Thyroid gland (tissue), 4 donors: ENCODE measurements at places on chromosomes 6 and 20. TPM values are rescaled to one million over a fixed set of nuclear protein-coding genes. Genes with fewer than 3 reads are reported as not detected.

GRCh38 chr6:98787435-98787834 is 46.9 kb upstream of the POU3F2 start:
- no peak for DNase-seq

- no peak for DNase-seq
These were observed 17.3 kb downstream of the NAA20 start for GRCh38 chr20:20034486-20034885.

GRCh38 chr20:42161228-42161829 is 543.2 kb upstream of the CHD6 start:
- no peak for DNase-seq

Gene PTPRT
- not detected for total RNA-seq

GRCh38 chr6:93675856-93676417 is 256.6 kb upstream of the EPHA7 start:
- DNase-seq = no peak

GRCh38 chr6:73566954-73567591 is 46.2 kb upstream of the EEF1A1 start:
- DNase-seq = peak; percentile 18

DNA sequence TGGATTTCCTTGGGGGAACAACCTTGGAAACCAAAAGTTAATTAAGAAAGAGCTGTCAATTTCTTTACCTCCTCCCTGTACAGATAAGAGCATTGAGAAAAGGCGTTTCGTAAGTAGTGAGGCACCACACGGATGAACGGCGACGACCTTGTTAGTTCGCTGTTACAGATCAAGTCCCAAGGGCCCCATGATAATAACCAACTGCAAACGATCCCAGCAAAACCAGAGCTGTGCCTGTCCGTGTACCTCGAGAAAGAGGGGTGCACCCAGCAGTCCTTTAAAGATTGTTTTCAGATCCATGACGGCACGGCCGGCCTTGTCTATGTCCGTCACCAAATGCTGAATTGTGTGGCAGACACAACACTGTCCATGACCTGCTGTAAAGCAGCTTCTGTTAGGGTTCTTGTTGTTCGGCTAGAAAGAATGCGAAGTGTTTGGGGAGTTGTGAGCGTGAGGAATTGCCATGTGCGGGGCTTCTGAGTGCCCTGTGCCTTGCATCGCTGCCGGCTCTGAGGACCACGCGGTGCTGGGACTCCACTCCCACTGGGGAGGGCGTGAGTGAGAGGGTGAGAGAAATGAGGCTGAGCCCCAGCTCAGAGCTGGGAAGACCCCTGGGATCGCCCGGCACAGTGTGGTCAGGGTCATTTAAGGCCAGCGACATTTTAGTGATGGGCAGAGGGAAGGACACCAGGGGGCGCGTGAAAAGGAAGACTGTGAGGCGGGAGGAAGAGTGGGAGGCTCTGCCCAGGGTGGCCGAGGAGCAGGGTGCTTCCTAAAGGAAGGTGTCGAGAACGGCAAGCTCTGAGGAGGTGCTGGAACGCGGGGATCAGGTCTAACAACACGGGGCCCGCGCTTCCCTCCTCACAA is 136.8 kb upstream of the RPS6KA2 start:
- no peak for DNase-seq

DNA sequence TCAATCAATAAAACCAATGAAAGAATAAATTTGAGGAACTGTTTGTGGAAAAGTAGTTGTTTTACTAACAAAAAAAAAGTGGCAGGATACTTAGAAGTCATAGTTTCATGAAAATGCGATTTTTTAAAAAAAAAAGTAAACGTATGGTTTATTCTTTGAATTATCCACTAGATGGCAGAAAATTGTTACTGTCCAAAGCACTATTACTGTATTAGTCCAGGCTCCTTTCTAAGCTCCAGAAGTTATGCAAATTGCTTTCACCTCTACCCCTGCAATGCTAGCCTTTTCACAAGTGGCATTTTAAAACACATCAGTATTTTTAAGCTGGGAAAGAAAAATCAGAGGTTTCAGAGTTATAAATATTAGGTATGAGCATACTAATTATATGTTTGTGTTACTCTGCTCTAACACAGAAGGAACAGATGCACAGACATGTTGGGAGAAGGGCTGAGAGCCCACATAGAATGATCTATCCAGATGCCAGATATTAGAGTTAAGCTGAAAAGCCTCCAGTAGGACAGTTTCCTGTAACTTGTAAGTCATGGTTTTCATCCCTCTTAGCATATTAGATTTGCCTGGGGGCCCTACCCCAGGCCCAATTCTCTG is 63.9 kb downstream of the FHL5 start:
- DNase-seq = no peak

DNA sequence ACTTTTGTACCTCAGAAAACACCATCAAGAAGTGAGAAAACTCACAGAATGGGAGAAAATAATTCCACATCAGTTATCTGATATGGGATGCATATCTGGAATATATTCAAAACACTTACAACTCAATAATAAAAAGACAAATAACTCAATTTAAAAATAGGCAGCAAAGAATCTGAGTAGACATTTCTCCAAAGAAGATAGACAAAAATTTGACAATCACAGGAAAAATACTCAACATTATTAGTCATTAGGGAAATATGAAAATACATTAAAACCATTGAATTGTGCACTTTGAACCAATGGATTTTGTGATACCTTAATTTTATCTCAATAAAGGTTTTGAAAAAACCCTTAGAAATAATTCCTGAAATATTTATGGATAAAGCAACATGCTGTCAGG is 36.9 kb upstream of the STMND1 start:
- DNase-seq = no peak

DNA sequence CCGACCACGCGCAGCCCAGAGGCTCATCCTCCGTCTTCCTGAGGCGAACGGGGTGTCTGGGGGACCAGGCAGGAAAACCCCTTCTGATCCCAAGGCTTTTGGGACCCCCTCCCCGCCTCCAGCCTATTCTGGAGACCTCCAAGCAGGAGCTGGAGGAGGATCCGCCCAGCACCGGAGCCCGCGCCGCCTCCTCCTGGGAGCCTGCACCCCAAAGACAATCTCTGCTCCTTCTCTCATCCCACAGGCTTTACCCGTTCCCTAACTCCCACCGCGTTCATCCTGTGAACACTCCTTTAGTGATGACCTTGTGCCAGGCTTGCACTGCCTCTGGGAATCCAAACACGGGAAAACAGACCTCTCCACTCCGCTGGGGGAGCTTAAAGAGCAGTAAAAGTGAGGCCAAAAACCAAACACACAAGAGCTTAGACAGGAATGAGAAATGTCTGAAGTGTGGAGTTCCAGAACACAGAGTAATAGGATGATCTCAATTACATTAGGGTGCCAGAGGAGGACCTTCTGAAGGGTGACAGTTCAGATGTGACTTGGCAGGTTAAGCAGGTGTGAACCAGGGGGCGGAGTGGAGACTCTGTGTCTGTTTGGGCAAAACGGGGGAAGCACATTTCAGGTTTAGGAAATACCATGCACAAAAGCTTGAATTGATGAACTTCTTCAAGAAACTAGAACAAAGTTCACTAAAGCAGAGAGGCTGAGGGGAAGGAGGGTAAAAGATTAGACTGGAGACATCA is 7.6 kb downstream of the HLA-DRB5 start:
- DNase-seq = no peak

DNA sequence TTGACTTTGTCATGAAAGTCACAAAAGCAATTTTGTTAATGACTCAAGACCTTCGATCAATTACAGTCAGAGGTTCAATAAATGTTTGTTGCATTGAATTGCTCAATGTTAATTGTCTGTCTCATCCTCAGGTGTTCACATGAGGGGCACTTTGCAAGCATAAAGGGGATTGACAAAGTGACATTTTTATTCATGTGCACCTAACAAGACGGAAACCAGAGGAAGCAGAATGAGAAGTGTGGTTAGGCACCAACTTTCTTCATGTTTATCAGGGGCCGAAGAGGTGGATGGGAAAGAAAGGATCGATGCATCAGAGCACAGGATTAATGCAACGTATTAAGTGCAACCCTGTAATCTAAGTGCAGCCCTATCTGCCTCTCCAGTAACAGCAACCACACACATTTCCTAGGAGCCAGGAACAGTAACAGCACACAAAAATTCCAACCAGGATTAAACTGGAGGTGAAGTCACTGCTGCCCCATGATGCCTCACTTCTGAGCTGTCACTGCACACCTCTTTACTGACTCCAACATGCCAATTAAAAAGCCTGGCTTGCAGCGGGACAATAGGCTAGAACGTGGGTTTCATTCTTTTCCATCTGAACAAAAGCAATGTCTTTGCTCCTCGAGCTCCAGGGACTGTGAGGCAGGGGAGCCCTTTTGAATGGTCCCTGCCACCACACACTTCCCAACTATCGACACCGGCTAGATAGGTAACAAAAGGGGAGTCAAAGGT is 262.7 kb downstream of the CD83 start:
- DNase-seq = no peak

DNA sequence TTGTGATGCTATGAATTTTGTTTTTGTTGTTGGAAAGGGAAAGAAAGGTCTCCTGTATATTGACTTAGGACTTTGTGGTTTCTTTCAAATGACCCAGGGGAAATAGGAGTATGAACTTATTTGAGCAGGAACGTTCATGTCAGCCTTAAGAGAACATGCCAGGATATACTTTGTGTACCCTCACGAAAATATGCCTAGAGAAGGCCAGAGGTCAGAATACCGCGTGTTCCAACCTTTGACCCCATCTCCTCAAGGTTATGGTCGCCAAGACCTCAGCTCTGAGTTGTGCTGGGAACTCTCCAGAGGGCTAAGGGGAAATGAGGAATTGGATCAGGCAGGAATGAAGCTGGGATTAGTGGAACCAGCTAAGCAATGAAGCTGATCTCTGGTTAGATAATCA is 11.5 kb downstream of the TTLL9 start:
- DNase-seq = no peak

Gene CTAGE9
- not detected for total RNA-seq

Gene PXMP4
- 21.2 TPM for total RNA-seq

Gene CST5
- total RNA-seq = not detected

DNA sequence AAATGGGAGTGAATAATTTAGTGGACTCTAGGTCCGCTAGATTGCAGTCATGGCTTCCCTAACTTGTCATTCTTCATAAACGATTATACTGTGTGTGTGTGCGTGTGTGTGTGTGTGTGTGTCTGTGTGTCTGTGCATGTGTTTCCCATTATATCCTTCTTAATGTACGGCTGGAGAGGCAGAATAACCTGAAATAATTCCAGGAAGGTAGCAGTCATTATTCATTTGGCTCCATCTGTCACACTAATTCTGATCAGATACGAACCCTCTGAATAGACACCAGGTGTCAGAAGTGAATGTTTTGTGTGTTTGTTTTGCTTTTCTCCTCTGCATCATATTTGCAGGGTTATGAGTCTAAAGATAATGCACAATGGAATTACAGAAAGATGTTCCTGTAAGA is 372.9 kb downstream of the DOK5 start:
- no peak for DNase-seq

GRCh38 chr6:146543211-146543939 is at the start of gene RAB32:
Gene RAB32, plus strand, starts transcription at chr6:146543833. Its CDS starts 39 bp downstream, at chr6:146543872.
- DNase-seq = peak; percentile 92

GRCh38 chr6:138545621-138545980 is 46.3 kb upstream of the NHSL1 start:
- DNase-seq = peak; percentile 18

- DNase-seq = no peak
These were observed 129.6 kb upstream of the CST7 start for GRCh38 chr20:24819331-24819965.

DNA sequence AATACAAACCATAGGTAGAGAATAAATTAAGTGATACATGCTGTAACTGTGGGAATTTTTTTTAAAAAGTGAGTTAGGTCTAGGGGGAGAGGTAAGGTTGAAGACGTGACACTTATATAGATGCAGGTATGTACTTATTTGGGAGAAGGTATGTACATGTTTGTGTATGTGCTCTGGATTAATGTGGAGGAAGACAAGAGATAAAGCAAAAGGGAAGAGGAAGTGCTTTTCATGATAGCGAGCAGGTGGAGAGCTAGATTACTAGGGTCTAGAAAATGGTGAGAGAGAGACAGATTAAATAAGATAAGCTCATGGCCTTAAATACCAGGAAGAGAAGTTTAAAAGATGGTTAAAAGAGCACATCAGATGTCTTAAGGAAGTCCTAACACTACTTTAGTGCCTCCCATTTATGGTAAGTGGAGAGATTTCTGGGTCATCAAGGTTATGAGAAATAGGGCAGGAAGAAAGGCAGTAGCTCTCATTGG is 92.5 kb downstream of the MAN1A1 start:
- DNase-seq = no peak

DNA sequence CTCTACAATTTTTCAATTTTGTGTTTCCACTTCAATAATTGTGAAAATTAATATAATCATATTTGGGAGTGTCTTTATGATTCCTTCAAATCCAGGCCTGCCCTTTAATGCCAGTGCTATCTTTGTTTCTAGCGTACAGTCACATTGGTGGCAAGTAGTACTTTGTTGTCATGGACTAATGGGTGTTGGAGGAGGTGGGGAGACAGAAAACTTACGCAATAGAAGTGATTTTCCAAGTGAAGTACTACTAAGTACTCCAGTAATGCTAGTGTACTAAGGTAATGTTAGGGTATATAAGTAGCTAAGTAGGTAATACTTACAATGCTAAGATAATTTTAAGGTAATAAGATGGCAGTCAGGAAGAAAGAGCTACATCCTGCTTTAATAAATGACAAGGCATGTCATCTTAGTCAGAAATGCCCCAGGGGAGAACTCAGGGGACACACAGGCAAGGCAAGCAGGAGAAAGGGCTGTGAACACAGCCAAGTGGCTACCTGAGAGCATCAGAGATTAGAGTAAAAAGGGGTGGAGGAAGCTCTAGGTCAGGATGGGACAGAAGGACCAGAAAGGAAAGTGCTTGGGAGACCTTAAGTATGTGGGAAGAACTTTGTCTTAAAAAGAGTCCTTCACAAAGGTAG is 217.2 kb upstream of the PRDM1 start:
- no peak for DNase-seq

- DNase-seq = no peak
These were observed 180.0 kb upstream of the RREB1 start for GRCh38 chr6:6927521-6928361.

DNA sequence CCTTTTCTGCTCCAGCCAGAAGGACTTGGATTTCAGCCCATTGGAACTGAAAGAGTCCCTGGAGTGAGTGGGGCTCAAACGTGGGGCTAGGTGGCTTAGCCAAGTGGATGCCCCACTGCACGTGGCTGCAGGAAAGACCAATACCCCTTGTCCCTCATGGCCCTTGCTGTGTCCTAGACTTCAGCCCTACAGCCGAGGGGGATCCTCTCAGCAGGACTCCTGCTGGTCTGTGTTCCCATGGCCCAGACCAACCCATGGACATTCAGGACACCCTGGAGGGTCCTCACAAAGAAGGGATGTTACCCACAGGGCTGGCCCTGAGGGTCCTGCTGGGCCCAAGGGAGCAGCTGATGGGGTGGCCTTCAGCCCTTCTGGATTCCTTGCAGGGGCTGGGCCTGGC is 30.0 kb upstream of the PHACTR3 start:
- DNase-seq = no peak

DNA sequence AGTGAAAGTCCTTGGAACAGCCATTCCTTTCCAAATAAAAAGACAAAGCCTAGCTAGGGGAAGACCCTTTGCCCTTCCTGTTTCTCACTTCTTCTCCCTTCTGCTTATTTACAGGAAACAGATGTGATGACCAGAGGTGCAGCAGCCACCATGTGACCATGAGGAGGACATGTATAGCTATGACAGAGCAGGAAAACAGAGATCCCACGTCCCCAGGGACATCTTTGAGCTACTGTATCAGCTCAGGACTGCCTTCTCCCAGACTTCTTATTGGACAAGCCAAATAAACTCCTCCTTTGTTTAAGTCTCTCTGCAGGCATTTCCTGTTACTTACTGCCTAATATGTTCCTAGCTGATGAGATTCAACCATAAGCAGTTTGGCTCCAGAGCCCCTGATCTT is 133.1 kb upstream of the MLN start:
- DNase-seq = no peak

- no peak for DNase-seq
These were observed 135.4 kb upstream of the ECI2 start for GRCh38 chr6:4270776-4271175.
